ENCODE measurements at places on chromosomes 16 and 17. TPM values are rescaled to one million over a fixed set of nuclear protein-coding genes. Genes with fewer than 3 reads are reported as not detected.

The CD300LG gene
- not detected for total RNA-seq

The KRTAP4-1 gene
- not detected for total RNA-seq

DNA sequence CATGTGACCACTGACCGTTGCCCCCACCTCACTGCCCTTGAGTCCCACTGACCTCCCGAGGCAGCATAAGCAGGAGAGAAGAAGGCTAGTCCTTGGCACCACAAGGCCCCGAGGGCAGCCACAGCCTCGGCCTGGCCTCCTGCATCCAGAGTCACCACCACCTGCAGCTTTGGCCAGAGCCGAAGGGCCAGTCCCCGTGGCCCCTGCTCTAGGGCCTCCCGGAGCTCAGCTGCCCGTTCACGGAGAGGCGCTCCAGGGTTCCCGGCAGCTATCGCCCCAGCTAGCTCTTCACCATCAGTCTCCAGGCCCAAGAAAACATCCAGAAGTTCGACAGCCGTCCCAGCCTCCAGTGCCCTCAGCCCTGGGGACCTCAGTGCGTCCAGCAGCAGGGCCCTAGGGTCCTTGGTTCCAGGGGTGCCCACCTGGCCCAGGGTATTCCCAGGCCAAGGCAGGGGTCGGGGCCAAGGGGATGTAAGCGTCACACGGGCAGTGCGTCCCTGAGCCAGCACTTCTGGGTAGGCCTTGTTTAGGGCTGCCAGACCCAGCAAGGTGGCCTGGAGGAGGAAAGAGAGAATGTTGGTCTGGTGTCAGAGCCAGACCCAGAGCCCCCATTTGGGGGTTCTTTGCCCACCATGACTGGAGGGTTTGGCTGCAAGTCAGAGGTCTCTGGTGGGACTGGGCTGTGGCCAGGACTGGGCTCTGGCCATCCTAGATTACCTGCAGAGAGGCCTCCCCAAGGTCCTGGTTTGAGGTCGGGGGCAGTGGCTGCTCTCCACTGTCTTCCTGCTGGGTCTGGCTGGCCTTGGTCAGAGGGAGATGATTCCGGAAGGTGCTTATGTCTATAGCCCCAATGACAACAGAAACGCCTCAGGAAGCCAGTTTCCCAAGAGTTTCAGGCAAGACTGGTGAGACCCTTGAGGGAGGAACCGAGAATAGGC, 1.8 kb downstream of the GHDC start:
- H3K4me1 ChIP-seq: peaks cover 25% of the 10 kb centered on the region
- H3K36me3 ChIP-seq: no peaks in the 10 kb centered on the region
- no peaks in the 10 kb centered on the region for H3K27me3 ChIP-seq
- H3K27ac ChIP-seq: no peak overlapping the region
- H3K4me3 ChIP-seq: no peak overlapping the region

DNA sequence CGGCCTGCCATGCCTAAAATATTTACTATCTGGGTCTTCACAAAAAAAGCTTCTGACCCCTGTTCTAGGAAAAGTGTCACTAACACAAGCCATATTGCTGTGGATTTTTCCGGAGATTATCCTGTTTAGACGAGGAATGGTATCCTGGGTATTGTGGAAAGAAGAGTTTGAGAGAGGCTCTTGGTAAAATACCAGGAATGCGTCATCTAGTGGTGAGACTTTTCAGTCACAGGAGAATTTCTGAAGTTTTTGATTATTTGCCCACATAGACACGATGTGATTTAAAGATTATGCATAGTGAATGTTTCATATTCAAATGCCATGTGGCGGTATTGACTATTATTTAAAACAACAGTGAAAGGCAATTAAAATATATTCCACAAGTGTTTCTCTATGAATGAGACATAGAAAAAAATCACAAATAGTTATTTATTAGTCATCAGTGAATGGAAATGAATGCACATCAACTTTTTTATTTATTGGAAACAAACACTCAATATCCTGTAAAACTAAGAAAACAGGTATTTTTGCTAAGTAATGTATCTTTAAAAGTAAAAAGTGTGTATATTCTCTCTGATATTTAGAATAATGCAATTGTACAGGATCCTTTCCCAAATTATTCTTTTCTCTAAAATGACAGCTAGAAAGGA, 7.8 kb downstream of the KRT28 start:
- H3K36me3 ChIP-seq: no peaks in the 10 kb centered on the region
- peaks cover 23% of the 10 kb centered on the region for H3K27me3 ChIP-seq
- H3K4me1 ChIP-seq: no peaks in the 10 kb centered on the region
- DNase-seq: no peak

The KRTAP3-2 gene
- total RNA-seq: not detected

GRCh38 chr16:65394281-65394680, 272.4 kb upstream of the CDH11 start:
- no peaks in the 10 kb centered on the region for H3K27me3 ChIP-seq
- no peak for DNase-seq
- H3K36me3 ChIP-seq: no peaks in the 10 kb centered on the region
- H3K4me1 ChIP-seq: peaks cover 22% of the 10 kb centered on the region
- H3K4me3 ChIP-seq: no peak overlapping the region

The ALKBH5 gene
- 52.3 TPM for total RNA-seq

DNA sequence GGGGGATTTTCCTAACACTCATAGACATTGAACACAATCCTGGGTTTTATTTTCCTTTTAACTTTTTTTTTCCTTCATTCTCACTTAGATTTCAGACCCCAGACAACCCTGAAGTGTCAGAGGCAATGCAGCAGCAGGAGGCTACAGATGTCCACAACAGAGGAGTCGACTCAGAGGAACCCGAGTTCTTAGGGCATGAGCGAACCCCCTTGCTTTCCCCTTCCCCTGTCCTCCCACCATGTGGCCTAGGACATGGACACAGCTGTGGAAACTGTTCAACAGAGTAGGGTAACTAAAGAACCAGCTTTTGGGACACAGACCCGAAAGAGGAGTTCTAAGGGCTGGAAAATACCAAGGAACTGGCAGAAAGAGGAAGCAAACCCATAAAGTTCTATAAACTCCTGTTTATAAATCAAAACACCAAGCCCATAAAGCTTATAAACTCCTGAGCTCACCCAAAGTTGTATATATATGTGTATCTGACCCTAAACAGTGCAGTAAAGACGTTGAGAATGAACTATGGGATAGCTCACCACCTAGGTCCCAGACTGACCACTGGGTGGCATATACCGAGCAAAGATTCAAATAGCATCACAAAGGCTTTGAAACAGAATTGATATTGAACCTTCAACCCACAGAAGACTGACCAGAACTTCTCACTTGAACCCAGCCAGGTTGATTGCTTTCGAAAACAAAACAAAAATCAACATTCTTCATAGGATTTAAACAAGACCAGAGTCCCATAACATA, 33.9 kb downstream of the CMTM4 start:
- H3K27ac ChIP-seq: no peak overlapping the region
- H3K36me3 ChIP-seq: no peaks in the 10 kb centered on the region
- DNase-seq: peak; percentile 12

The PDE6G gene
- total RNA-seq: not detected

The JUP gene
- total RNA-seq: 2.2 TPM

The MRPL58 gene
- 186 TPM for total RNA-seq

DNA sequence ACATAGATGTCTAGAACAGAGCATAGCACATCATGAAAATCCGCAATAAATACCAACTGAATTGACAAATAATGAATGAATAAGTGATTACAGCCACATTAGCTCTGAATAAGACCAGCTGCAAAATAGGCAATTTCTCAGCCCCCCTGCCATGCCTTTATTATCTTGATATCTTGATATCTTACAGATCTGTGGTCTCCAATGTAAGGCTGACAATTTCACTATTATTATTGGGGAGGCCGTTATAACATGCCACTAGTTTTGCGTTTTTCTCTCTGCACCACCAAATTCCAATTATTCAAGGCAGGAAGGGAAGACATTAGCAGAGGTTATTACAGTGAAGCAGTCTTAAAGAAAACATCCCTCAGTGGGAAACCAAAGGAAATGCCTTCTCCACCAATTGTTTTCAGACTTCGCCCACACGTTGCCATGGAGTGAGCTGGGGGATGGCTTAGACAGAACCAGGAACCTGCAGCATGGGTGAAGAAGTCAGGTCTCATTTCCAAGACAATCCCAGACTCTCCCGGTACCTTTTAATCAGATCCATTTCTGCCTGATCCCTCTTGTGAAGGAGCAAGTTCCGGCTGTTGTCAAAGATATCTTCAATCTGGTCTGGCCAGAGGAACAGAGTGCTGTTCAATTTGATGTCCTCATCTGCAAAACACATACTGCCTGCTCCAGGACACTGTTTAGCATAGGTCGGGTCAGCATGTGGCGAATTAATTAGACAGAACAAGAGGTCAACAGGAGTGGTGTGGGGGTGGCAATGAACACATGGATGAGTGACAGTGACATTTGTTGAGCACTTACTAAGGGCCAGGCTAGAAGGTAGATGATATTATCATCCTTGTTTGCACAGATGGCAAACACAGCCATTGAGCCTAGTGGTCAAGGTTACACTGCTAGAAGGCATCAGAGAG, 46.4 kb downstream of the DNAH3 start:
- no peaks in the 10 kb centered on the region for H3K27me3 ChIP-seq
- H3K27ac ChIP-seq: no peak overlapping the region

DNA sequence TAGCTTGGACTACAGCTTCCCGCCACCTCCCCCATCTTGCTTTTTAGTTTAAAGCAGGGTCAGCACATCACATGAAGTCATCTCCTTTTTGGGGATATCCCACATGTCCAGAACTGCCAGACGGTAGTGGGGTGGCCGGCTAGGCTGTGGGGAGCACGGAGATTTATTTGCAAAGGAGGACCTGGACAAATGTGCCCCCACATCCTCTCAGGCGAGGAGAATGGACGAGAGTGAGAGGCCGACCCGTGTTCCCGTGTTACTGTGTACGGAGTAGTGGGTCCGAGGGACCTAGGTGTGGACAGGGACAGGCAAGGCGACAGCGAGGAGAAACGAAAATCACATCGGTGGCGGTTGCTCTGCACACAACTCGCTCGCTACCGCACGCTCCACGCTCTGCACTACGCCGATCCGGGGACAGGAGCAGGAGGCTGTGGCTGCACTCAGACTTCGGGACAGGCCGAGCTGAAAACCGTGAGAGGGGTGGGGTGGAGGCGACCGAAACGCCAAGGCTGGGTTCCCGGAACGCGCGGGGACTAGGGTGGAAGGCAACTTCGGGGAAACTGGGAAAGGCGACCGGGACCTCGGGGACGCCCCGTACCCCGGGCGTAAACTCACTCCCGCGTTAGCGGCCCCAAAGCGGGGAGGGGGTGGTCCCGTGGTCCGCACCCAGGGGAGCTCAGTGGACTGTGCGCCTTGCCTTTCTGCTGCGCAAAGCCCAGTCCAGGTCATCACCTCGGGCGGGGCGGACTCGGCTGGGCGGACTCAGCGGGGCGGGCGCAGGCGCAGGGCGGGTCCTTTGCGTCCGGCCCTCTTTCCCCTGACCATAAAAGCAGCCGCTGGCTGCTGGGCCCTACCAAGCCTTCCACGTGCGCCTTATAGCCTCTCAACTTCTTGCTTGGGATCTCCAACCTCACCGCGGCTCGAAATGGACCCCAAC, at the start of gene MT1A:
MT1A (plus strand) TSS at position 853 of the 937 bp plus-strand sequence; CDS start at position 926, 73 bp downstream.
- peaks cover 41% of the 10 kb centered on the region for H3K27me3 ChIP-seq
- H3K4me3 ChIP-seq: no peak within 1 kb of the TSS
- H3K27ac ChIP-seq: no peak within 1 kb of the TSS
- H3K4me1 ChIP-seq: no peaks in the 10 kb centered on the region
- no peaks in the 10 kb centered on the region for H3K36me3 ChIP-seq

GRCh38 chr17:76388966-76389888, 4.8 kb downstream of the SPHK1 start:
- DNase-seq: no peak
- H3K36me3 ChIP-seq: peaks cover 87% of the 10 kb centered on the region
- no peak overlapping the region for H3K27ac ChIP-seq
- H3K27me3 ChIP-seq: no peaks in the 10 kb centered on the region

DNA sequence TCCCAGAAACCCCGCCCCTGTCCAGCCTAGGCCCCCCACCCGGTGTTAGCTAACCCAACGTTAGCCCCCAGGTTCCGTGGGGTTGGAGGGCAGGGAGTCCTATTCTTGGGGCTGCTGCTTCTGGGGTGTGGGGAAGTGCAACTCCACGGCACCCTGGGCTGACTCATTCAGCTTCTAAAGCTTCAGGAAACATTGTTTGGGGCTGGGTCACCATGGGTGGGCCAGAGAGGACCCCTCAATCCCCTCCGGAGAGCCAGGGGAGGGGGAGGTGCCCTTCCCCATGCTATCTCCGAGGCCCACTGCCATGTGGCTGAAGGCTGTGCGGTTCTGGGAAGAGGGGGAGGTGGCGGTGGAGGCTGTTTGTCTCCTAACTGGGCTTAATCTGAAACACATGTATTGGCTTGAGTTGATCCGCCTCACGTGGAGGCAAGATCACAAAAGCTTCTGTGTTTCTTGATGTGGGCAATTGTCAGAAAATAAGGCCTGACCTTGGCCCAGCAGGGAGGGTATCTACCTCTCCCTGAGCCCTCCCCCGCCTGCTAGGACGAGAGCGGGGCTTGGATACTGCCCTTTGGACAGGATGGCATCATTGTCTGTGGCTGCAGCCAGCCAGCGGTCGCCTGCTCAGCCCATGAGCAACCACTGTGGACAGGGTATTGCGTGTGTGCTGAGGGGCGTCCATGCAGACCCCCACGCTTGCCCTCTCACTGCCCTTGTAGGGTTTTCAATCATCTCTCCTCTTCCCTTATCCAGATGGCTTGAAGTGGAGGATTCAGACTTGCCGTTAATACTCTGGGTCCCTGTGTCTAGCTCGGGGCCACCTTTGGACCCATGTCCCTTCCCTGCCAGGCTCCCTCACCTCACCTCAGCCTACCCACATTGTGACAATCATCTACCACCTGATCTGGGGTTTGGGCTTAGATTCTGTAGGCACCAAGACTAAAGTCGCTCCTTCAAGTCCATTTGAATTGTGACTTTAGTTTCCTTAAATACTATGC, 1.3 kb downstream of the SERPINF1 start:
- H3K27ac ChIP-seq: no peak overlapping the region
- peaks cover 26% of the 10 kb centered on the region for H3K4me1 ChIP-seq
- H3K36me3 ChIP-seq: no peaks in the 10 kb centered on the region

- H3K36me3 ChIP-seq: peaks cover 17% of the 10 kb centered on the region
- no peaks in the 10 kb centered on the region for H3K27me3 ChIP-seq
- H3K4me1 ChIP-seq: no peaks in the 10 kb centered on the region
- no peak overlapping the region for H3K4me3 ChIP-seq
- DNase-seq: no peak
Observed at GRCh38 chr17:59746849-59747445, 39.5 kb downstream of the VMP1 start.

DNA sequence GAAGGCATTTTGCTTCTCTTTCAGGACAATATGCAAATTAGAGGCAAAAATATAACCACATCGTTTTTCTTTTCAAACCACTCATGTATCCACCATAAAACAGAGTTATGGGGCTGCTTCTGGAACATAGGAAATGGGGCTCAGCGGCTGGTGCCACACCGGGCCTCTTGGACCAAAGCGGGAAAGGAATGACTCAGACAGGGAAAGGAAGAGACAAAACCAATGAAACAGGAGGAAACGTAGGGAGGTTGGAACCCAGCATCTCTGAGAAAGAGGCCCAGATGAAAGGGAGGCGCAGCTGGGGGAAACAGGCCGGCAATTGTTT, 28.5 kb downstream of the CUEDC1 start:
- H3K4me1 ChIP-seq: peaks cover 34% of the 10 kb centered on the region
- no peak overlapping the region for H3K4me3 ChIP-seq
- no peak for DNase-seq
- H3K27ac ChIP-seq: no peak overlapping the region
- peaks cover 29% of the 10 kb centered on the region for H3K36me3 ChIP-seq

- H3K27ac ChIP-seq: no peak overlapping the region
- no peak overlapping the region for H3K4me3 ChIP-seq
- H3K27me3 ChIP-seq: no peaks in the 10 kb centered on the region
- peak; percentile 68 for DNase-seq
- H3K36me3 ChIP-seq: peaks cover 60% of the 10 kb centered on the region
Observed at GRCh38 chr17:37570527-37571093, 38.6 kb downstream of the SYNRG start.
